ENCODE measurements at places on chromosomes 13 and 19. TPM values are rescaled to one million over a fixed set of nuclear protein-coding genes. Genes with fewer than 3 reads are reported as not detected.

CEACAM16 gene
- not detected for total RNA-seq

PEAK3 gene
- 0.20 TPM for total RNA-seq

PLIN5 gene
- total RNA-seq: 4.6 TPM

GRIK5 gene
- not detected for total RNA-seq

SYCN gene
- not detected for total RNA-seq

MYPOP gene
- 0.87 TPM for total RNA-seq

GRCh38 chr13:110391273-110391672 lies 84.2 kb downstream of the COL4A2 start:
- no peak for DNase-seq

- no peak for DNase-seq
Observed at GRCh38 chr19:5130371-5131030, 161.6 kb downstream of the KDM4B start.

DNA sequence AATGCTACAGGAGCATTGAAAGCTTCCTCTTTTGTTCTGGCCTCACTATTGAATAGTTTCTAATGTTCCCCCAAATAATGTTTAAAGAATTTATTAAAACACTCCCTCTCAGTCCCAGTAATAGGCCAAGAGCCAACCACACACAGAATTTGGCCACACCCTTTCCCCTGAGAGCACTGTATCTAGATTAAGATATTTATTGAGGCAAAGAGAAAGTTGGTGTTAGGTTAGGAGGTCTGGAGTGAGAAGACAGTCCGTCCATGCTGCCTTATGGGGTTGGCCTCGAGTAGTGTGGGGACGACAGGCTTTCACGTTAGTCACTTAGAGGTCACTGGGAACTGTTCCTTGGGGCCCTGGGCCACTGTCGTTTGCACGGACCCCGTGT lies 122.9 kb upstream of the RNF113B start:
- DNase-seq: no peak

- peak; percentile 83 for DNase-seq
Observed at GRCh38 chr19:4352701-4353121, 9.3 kb downstream of the MPND start.

- DNase-seq: no peak
Observed at GRCh38 chr13:23990455-23990854, 93.2 kb upstream of the C1QTNF9B start.

DNA sequence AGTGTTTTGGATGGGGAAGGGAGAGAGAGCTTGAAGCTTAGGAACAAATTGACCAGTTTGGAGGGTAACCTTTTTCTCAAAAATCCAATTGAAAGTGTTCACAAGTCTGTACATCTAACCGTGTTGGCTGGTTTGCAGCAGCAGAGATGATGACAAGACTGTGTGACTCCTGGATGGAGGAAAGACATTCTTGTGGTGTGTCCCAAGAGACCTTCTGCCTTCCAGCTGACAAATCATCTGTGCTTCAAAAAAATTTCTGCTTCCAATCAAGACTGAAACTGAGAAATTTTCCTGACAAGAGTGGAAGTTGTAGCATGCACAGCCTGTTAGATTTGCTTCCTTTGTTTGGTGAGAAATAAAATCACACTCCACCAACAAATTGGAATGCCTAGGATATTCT lies 56.2 kb downstream of the LACC1 start:
- no peak for DNase-seq

DNA sequence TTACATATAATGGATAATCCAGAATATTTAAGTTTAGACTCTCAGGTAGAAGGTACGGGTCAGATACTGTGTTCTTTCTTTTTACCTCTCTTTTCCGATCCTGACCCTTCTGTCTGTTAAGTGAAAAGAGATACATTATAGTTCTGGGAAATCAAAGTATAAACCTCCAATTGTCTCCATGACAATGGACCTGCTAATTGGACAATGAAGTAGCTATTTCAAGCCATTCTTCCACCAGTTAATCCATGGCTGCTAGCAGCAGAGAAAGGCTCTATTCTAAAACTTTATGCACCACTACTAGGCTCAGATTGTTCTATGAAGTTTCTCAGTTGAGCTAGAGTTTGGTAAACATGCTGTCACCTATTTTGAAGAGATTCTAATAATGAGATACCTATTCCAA lies 8.3 kb upstream of the NBEA start:
- no peak for DNase-seq

- DNase-seq: no peak
Observed at GRCh38 chr13:25581351-25581750, 209.6 kb downstream of the ATP8A2 start.

GRCh38 chr13:57932061-57932460 lies 300.5 kb downstream of the PCDH17 start:
- DNase-seq: no peak

GRCh38 chr13:44605721-44606120 lies 29.6 kb upstream of the TSC22D1 start:
- no peak for DNase-seq

- no peak for DNase-seq
Observed at GRCh38 chr13:113928685-113929627, 44.9 kb downstream of the C13orf46 start.
